ENCODE measurements at places on chromosomes 16 and 17.
A peak's percentile ranks its signal among the peaks of the same experiment; 100 is the strongest.

DNA sequence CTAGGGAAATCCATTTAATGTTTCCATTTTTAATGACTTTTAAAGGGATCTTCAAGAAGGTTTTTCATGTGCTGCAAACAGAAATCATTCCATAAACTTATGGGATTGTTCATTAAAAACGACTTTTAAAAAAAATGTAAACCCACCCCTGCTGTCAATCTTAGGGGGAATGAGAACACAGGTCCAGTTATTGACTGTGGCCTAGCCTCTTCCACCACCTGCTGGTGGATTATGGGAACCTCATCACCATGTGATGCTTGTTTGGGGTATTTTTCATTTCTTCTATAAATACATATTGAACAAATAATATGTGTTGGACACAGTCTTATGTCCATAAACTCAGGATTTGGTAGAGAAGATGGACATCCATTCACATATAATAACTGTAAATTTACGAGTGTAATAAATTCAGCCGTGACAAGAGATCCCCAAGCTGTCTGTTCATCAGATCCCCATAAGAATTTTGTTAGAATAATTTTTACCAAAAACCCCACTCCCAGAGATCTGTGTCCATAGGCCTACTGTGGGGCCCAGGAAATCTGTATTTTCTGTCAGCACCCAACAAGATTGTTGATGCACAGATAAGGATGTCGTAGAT is 42.0 kb upstream of the TMC5 start:
- DNase-seq: peak; percentile 62

DNA sequence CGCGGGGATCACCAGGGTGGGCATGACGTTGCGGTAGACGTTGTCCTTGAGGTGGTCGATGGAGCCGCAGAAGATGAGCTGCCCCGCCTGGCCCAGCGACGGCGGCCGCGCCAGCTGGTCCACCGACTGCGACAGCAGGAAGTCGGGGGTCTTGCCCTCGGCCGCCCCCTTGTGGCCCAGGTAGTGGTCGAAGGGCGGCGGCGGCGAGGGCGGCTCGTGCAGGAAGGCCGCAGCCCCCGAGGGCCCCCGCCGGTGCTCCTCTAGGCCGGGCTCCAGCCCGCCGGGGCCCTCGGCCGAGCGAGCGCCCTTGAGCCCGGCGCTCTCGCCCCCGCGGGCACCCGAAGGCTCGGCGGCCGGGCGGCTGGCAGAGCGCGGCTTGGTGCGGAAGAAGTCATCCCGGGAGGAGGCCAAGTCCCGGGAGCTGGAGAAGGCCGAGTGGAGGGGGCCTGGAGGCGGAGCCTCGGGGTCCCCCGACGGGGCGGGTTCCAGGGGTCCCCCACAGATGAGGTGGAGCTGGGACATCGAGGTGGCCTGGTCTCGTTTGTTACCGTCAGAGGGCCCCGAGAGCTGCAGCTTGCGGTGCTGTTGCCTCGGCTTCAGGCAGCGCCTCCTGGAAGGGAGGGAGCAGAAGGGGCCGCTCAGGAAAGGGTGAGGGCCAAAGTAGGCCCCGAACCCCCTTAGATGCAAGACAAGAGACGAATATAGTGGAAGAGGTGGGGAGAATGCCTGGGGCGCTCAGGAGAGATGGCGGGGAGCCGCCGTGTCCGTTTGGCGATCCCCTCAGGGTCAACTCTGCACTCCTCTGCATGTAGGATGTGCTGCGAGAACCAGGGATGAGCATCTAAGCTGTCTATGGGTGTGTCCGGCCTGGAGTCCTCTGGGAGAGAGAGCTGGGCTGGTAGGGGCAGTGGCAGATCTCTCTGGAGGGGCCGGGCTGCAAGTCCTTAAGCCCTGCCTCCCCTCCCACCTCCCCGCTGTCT is 8.8 kb downstream of the FAM171A2 start:
- DNase-seq: no peak

GRCh38 chr16:74734361-74735161 is 33.9 kb upstream of the MLKL start:
- DNase-seq: no peak

DNA sequence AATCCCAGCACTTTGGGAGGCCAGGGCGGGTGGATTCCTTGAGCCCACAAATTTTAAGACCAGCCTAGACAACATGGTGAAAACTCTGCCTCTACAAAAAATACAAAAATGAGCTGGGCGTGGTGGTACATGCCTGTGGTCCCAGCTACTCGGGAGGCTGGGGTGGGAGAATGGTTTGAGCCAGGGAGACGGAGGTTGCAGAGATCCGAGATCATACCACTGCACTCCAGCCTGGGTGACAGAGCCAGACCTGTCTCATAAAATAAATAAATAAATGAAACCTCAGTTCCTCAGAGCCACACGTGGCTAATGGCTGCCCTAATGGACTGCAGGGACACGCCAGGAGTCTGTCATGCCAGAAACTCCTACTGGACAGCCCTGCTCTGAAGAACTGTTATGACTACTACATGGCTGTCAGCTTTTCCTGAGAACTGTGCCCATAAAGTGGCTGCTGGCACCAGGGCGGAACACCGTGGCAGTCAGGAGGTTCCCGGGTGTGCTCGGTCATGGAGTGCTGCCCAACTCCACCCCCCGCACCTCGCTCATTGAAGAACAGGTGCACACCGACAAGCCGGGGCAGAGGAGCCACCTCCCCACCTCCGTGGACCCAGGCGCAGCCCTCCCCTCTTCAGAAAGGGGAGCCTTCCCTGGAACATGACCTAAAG is 4.3 kb downstream of the TMEM11 start:
- DNase-seq: peak; percentile 57

DNA sequence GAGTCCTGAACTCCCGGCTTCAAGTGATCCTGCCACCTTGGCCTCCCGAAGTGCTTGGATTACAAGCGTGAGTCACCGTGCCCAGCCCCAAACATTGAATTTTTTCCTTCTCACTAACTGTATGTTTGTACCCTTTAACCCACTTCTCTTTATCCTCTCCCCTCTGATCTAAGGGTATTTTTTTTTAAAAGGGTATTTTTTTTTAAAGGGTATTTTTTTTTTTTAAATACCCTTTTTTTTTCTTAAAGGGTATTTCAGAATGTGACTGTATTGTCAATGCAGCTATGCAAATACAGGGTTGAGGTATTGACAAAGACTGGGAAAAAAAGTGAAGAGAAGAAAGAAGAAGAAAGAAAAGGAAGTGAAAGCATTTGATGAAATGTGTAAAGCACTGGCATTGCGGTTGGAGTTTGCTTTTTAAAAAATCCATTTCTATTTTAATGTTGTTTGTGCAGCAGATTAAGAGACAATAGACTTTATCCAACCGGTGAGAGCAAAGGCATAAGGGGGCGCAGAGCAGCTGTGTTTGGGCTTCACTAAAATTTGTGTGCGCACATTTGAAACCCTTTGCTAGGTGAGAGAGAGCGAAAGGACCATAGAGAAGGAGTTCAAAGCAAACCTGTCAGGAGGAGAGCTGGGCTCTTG is 42.4 kb downstream of the SYT17 start:
- no peak for DNase-seq

- no peak for DNase-seq
Measured at GRCh38 chr17:8522577-8522976, 86.9 kb downstream of the NDEL1 start.

DNA sequence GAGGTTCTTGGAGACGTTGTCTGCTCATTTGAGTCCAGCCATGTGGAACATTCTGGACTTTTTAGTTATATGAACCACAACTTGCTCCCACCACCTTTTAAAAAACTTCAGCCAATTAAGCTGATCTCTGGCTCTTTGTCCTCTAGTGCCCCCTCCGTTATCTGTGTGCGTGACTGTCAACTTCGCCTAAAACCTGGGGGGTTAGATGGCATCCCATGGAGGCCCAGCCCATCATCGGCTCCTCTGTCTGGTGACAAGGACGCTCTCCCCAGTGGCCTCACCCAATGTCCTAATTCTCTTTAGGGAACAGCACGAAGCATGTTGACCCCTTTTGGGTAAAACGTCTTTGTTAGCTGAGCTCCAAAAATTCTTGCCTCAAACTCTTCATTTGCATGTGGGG is 341.0 kb upstream of the TNRC6C start:
- no peak for DNase-seq

DNA sequence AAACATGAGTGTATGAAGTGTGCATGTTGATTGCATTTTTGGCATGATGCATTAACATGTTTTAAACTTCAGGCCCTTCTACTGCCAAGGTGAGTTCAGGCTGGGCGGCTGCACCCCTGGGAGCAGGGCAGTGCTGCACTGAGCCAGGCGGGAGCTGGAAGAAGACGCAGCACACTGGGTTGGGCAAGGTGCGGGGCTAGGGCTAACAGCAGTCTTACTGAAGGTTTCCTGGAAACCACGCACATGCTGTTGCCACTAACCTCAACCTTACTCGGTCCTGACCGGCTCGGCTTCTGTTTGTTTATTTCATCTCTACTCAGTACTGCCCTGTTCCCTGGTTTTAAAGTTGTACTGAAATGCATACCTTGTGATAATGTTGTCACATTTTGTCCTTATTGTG is 61.0 kb downstream of the MAP2K4 start:
- no peak for DNase-seq

DNA sequence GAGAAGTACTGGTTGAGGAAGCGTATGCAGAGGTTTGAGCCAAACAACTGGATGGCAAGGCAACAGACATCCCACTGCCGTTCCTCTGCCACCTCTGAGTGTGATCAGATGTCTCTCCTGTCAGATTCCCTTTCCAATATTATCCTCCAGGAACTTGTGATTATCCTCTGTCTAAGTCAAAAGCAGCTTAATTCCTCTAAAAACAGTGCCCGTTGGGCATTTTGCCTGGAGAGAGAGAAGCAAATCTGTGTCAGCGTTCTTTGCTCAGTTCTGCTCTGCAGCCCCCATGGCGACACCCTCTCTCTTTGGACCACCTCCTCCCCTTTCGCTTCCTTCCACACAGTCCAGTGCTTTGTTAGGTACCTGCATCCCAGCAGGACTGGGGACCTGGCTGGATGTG is 56.1 kb upstream of the TBX2 start:
- DNase-seq: no peak

DNA sequence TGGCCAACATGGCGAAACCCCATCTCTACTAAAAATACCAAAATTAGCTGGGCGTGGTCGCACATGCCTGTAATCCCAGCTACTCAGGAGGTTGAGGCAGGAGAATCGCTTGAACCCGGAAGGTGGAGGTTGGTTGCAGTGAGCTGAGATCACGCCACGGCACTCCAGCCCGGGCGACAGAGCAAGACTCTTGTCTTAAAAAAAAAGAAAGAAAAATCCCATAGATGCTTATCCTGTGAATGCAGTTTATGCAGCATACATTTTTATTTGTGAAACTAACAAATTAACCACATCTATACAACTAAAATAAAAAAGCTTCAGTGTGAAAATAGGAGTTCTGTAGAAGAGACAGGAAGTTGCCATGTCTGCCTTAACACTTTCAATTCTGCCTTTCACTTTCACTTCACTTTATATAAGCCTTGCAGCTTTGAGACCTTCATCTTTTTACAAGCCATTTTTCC is 7.1 kb downstream of the IGSF6 start:
- no peak for DNase-seq

- no peak for DNase-seq
Measured at GRCh38 chr16:84357191-84357651, 11.1 kb upstream of the ATP2C2 start.

GRCh38 chr17:7294614-7295153 is at the start of gene YBX2:
YBX2 (minus strand) TSS chr17:7294639; CDS start chr17:7294500, 139 bp downstream.
- peak; percentile 56 for DNase-seq

DNA sequence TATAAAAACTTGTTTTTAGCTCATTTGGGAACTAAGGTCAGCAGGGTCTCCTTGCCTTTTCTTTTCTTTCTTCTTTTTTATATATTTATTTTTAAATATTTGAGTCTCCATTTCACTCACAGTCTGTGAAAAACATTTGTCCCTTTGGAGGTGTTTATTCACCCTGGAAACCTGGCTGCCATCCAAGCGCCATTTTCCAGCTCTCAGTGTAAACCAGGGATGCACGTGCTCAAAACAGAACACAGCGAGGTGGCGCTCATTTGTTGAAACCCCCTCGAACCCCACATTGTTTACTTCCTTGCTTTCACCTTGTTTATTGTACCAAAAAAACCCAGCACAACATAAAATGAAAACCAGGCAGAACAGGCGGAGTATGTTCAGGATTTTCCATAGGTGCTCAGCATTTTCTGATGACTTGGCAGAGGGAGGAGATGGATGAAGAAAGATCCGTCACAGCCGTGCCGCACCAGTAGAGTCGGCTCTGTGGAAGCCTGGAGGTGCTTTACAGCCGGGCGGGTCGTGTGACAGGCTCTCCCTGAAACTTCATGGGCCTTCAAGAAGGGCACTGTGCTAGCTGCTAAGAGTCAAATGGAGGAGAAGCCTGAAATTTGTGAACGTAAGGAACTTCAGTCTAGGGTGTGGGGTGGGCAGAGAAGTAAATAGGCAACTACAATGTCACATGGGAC is 284.4 kb downstream of the FOXL1 start:
- no peak for DNase-seq

GRCh38 chr17:45942284-45942683 is 47.9 kb downstream of the MAPT start:
- DNase-seq: peak; percentile 92

DNA sequence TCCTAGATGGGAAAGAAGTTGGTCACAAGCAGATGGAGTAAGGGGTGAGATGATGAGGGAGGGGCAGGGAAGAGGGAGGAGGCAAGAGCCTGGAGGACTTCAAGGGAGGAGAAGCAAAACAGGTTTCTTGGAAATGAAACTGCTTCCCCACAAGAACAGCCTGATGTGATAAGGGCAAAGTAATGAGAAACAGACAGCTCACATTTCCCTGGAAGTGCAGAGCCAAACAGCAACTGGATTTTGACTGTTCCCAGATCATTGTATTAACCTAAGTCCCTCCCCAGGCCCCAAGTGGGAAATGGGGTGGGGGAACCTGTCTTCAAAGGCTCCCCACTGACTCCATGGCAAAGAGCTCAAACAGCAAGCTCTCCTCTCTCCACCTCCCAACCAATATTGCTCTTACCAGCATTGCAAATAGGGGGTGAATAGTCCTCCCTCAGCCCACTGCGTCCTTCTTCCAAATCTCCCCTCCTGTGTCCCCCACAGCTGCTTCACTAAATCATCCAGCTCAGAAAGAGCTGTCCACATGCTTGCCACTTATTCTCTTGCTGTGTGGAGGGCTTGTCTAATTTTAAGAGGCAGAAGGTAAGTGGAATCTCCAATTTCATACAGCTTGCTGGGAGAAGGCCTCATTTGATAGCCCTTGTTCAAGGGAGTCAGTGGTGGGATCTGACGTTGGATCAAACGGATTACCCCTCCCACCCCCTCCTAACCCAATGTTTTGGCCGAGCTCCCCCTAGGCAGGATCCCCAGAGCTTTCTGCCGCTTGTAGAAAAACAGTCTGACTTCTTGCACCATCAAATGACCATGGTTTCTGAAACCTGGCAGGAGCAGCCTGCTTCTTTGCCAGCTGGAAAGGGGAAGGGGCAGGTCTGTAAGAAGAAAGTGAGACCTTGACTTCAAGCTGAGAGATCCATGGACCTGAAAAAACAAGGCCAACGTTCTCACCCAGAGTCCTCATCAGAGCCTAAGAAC is 56.3 kb upstream of the SMIM36 start:
- peak; percentile 57 for DNase-seq
